ENCODE measurements at places on chromosomes 12 and 14. TPM values are rescaled to one million over a fixed set of nuclear protein-coding genes. Genes with fewer than 3 reads are reported as not detected.

Gene LALBA
- not detected for total RNA-seq

Gene ZC2HC1C
- 1.1 TPM for total RNA-seq

Gene TMEM63C
- total RNA-seq = 18.6 TPM

Gene OR4K1
- total RNA-seq = not detected

Gene BEST3
- not detected for total RNA-seq

Gene PA2G4
- 206 TPM for total RNA-seq

Gene TCL1B
- total RNA-seq = not detected

Gene TEX52
- total RNA-seq = not detected

Gene STAT6
- total RNA-seq = 88.9 TPM

Gene SCN8A
- total RNA-seq = 0.26 TPM
